Liver (tissue), 10 donors: ENCODE measurements at places on chromosomes 12 and 14. TPM values are rescaled to one million over a fixed set of nuclear protein-coding genes. Genes with fewer than 3 reads are reported as not detected.

- DNase-seq = no peak
Measured at GRCh38 chr12:93803424-93803807, 126.2 kb downstream of the CRADD start.

- no peak for DNase-seq
Measured at GRCh38 chr14:35201066-35201465, 78.7 kb downstream of the PRORP start.

- no peak for DNase-seq
Measured at GRCh38 chr12:132124766-132125425, 19.2 kb downstream of the DDX51 start.

GRCh38 chr12:42180990-42181596 lies 36.4 kb upstream of the GXYLT1 start:
- no peak for DNase-seq

DNA sequence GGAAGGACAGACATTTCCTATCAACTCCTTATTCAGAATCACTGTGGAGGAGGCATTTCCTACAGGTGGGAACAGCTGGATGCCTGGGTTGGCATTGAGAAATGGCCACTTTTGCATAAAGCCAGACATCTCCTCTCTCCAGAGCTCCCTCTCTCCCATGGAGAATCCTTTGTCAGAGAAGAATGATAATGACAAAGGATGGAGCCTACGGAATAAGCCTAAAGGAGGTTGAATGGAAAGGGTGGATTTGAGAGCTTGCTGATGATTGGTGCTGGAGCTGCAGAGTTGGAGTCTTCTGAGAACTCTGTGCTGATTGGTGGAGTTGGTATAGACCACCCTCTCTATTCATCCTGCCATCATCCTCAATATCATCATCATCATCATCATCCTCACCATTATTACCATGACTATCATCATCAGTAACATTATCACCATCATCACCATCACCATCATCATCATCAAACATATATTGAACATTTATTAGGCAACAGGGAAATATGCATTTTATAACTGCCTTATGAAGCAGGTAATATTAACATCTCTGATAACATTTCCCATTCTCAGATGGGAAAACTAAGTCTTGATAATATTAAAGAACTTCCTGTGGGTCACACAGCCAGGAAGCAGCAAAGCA lies 89.2 kb upstream of the HSPB8 start:
- DNase-seq = no peak

- DNase-seq = no peak
Measured at GRCh38 chr14:105818712-105819005, 292.3 kb downstream of the TMEM121 start.

DNA sequence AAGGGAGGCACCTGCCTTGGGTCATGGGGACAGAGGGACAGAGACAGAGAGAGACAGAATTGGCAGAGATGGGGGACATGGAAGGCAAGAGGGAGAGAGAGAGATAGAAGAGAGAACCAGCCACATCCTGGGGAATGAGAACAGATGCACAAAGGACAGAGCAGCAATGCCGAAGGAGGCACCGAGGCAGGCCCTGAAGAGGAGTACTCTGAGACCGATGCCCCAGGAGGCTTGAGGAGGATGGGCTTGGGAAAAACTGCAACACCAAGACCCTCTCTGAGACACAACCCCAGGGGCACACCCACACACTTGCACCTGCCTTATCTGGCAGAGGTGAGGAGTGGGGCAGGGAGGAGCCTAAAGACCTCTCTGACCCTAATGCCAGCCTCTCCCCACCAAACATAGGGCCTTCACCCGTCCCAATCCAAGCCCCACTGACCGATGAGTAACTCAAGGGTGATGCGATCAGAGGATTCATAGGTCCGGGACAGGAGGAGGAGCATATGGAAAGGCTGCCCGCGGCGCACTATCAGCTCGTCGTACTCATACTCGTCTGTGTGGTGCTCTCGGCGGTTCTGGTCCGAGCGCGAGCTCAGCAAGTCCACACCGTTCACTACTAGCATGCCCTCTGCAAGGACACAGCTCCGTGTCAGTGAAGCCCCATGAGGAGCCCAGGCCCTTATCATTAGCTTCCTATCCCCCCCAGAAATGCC lies 1.6 kb downstream of the TGM1 start:
- DNase-seq = no peak

GRCh38 chr12:53935383-53936341 lies 3.0 kb upstream of the HOXC13 start:
- DNase-seq = no peak

GRCh38 chr12:120388691-120389481 lies 19.9 kb upstream of the MSI1 start:
- no peak for DNase-seq

The MYH6 gene
- total RNA-seq = 0.05 TPM

The A2M gene
- total RNA-seq = 2,199 TPM

The ADCY4 gene
- 7.2 TPM for total RNA-seq

The SPATA7 gene
- 4.5 TPM for total RNA-seq

The BDKRB2 gene
- total RNA-seq = 0.19 TPM

The STYK1 gene
- 0.08 TPM for total RNA-seq

The CEBPE gene
- 4.4 TPM for total RNA-seq

The RAD9B gene
- total RNA-seq = 0.33 TPM

The LRRC43 gene
- total RNA-seq = not detected
